Activated naive CD4-positive, alpha-beta T cell treated with anti-CD3 and anti-CD28 coated beads, Interleukin-2, amount 50 U/mL, for 72 hours (primary cell): ENCODE measurements at places on chromosomes 2 and 18. TPM values are rescaled to one million over a fixed set of nuclear protein-coding genes. Genes with fewer than 3 reads are reported as not detected.

The IMPA2 gene
- total RNA-seq: 21.9 TPM

The LCT gene
- 0.11 TPM for total RNA-seq

The CIB4 gene
- total RNA-seq: not detected

The VWA3B gene
- not detected for total RNA-seq

The GPR45 gene
- not detected for total RNA-seq

The SLC9A4 gene
- total RNA-seq: 0.07 TPM

The RFTN2 gene
- total RNA-seq: not detected

The VAMP8 gene
- 119 TPM for total RNA-seq

The NAT8 gene
- total RNA-seq: not detected
